BJ (cell line): ENCODE measurements at places on chromosomes 4 and X. TPM values are rescaled to one million over a fixed set of nuclear protein-coding genes. Genes with fewer than 3 reads are reported as not detected.

The C1GALT1C1 gene
- polyA plus RNA-seq, result 28.2 and 53.5 TPM in 2 replicates

The MAGEB1 gene
- polyA plus RNA-seq, result not detected in 2 replicates

The RTL3 gene
- 0.51 and 0.59 TPM in 2 replicates for polyA plus RNA-seq

The CTAG1B gene
- polyA plus RNA-seq, result not detected in 2 replicates

The RBMX2 gene
- 12.6 and 20.5 TPM in 2 replicates for polyA plus RNA-seq

The ALB gene
- polyA plus RNA-seq, result not detected in 2 replicates

The XAGE2 gene
- not detected in 2 replicates for polyA plus RNA-seq

- no peak for DNase-seq
Measured at GRCh38 chrX:113980953-113981352, 602.9 kb upstream of the HTR2C start.

- no peak for DNase-seq
Measured at GRCh38 chr4:113159942-113160545, 110.6 kb downstream of the ANK2 start.

- DNase-seq, result no peak
Measured at GRCh38 chr4:124685851-124686250, 26.7 kb downstream of the ANKRD50 start.

DNA sequence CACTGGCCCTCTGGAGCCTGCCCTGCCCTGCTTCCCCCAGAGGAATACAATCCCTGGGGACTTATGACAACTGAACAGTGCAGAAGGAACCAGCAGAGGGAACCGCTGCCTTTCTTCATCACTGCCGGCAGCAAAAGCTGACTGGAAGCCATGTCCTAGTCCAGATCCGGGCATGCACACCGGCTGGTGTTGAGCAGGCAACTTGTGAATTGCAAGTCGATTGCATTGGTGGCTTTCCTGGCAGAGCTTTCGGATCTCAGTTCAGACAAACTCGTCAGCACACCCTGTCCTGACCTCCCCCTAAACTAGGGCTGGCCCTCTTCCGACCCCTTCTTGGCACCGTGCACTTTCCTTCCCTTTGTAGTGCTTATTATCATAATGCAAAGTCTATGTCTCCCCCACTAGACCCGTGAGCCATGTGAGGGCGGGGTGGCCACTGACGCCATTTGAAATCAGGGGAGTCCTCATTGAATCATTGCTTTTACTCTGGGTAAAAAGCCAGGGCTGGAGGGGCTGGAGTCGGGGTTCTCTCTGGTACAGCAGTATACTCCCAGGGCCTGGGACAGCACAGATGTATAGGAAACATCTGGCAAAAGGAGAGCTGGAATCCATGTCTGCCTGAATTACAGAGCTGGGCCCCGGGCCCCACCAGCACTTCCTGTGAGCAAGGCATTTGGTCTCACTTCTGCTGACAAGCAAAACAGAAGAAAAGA, 1.8 kb downstream of the ARHGAP4 start:
- DNase-seq, result no peak

GRCh38 chrX:46456125-46456922, 88.9 kb downstream of the ZNF674 start:
- DNase-seq, result no peak

GRCh38 chr4:88720451-88721428, 23.1 kb upstream of the NAP1L5 start:
- DNase-seq, result no peak

DNA sequence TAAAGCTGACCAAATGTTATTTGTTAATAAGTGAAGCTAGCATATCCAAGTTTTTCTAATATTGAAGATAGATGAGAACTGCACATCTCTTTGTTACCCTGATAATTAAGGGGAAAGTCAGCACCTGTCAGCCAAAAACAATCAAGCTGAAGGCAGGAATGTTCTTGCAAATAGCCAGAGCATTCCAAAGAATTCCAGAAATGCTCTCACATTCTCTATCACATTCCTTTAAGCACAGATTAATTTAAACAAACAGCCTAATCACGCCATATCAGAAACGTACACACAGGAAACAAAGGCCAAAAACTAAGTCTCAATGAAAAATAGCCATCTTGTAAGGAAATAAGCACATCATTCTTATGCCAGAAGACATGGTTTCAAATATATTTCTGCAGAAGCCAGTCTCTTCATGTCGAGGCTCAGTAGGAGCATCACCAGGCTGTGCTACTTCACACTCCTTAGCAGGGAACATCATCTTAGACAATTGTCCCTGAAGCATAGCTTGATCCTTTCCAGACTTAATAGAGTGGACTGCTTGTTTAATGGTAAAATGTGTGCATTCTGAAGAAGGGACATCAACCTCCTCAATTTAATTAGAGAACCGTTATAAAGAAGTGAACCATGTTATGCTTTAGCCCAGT, 252.9 kb upstream of the TTC29 start:
- DNase-seq, result no peak

GRCh38 chrX:14956813-14957582, 83.8 kb downstream of the MOSPD2 start:
- DNase-seq, result no peak

DNA sequence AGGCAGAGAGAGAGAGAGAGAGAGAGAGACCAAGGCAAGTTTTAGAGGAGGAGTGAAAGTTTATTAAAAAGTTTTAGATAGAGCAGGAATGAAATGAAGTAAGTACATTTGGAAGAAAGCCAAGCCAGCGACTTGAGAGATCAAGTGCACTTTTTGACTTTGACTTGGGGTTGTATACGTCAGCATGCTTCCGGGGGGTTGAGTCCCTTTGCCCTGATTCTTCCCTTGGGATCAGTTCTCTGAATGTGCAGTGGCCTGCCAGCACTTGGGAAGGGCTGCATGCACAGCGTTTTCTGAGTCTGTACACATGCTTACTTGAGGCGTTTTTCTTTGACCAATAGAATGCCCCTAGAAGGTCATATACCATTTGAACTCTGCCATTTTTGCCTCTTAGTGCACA, 400.5 kb downstream of the PDGFC start:
- DNase-seq, result no peak
